ENCODE measurements at places on chromosomes 16 and 17.

DNA sequence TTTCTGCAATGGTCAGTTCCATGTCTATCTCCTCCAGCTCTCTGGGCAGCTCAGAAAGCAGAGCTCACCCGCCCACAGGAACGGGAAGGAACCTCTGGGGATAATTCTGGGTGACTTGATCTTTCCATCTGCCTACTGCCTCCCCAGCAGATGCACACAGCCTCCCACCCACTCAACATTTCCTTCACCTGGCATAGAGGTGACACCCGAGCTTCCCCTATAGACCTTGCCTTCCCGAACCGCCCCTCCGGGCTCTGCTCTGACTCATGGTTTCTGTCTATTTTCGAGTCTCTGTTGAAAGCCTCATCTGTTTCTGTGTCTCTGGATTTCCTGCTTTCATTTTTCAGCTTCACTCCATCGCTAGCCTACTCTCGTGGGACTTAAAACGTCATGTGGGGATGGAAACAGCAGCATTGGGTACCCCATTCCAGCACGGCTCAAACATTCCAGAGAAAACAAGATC, 11.4 kb downstream of the GGA3 start:
- DNase-seq = no peak

DNA sequence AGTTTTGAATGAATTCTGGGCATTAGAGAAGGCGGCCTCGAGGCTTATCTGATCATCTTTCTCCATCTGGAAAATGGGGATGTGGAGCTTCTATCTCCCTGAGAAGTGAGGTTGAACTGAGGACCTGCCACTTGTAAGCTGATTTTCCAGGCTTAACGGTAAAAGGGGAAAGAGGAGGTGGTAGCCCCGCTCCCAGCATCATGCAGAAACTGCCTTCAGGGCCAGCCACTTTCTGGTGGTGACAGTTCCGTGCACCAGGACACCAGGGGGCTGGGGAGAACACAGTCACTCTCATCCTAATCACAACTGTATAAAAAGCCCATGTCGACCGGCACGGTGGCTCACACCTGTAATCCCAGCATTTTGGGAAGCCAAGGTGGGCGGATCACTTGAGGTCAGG, 20.9 kb upstream of the CPSF4L start:
- no peak for DNase-seq

GRCh38 chr16:27781981-27782880, 232.3 kb downstream of the KATNIP start:
- no peak for DNase-seq

DNA sequence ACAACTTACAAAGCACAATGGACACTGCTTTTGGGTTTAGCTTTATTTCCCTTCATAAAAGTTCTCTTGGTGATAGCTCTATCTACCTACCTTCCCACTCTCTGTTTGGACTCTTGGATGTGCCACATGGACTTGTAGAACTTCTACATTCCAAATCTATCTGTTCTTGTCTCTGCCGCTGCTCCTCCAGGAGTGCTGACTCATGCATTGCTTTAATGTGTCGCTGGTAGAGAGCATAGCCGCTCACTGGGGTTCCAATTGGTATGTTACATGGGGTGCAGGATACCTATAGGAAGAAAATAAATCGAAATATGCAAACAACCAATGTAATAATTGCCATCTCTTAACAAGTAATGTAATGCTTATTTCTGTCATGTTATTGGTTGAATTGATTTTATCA, 92.1 kb downstream of the TTC19 start:
- no peak for DNase-seq

- no peak for DNase-seq
Measured at GRCh38 chr16:55647798-55648197, 8.0 kb upstream of the SLC6A2 start.

DNA sequence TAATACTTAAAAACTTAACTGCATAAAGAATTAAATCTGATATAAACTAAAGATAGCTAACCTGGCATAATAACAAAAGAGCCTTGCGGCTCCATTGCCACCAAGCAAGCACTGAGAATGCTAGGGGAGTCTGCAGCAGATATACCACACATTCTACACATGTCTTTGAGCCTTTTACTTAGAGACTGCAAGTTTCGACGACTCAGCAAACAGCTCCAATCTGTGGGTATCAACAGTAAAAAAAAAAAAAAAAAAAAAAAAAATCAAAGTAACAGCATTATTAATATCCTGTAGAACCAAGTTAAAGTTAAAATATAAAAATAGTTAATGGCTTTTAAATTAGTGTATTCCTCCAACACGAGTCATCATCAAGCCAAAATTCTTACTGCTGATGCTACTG, 27.8 kb upstream of the INTS2 start:
- no peak for DNase-seq

Data from globus pallidus (tissue), 1 donor.